Hematopoietic multipotent progenitor cell treated with erythropoietin and hydrocortisone succinate and interleukin-3 and kit ligand, for 15 days (in vitro differentiated cells): ENCODE measurements at places on chromosomes 4 and X.

GRCh38 chr4:25449270-25449669 lies 72.2 kb downstream of the ANAPC4 start:
- no peak for DNase-seq

- DNase-seq = no peak
Observed at GRCh38 chrX:137040113-137040794, 6.5 kb upstream of the GPR101 start.

DNA sequence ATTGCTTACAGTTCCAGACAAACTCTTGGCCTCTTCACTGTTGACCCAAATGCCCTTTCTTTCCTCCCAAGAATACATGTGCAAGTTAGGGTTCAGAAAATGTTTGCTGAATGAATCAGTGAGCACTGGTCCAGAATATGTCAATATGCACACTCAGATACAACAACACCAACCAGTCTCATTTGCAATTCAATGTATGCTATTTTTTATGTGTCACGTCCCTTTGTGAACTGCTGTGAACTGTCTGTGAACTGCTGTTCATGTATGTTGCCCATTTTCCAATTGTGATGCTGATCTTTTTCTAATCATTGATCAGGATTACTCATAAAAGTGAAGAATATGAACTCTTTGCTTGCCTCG lies 17.8 kb downstream of the GAB3 start:
- no peak for DNase-seq

DNA sequence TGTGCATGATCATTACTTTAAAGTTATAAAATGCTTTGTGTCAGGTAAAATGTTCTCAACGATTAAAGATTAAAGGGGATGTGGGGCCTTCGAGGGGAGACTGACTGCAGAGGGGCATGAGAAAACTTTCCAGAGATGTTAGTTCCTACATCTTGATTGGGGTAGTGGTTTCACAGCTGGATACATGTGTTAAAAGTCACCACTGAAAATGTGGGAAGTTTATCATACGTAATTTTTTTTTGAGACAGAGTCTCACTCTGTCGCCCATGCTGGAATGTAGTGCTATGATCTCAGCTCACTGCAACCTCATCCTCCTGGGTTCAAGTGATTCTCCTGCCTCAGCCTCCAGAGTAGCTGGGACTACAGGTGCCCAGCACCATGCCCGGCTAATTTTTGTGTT lies 79.5 kb downstream of the RBM47 start:
- no peak for DNase-seq

DNA sequence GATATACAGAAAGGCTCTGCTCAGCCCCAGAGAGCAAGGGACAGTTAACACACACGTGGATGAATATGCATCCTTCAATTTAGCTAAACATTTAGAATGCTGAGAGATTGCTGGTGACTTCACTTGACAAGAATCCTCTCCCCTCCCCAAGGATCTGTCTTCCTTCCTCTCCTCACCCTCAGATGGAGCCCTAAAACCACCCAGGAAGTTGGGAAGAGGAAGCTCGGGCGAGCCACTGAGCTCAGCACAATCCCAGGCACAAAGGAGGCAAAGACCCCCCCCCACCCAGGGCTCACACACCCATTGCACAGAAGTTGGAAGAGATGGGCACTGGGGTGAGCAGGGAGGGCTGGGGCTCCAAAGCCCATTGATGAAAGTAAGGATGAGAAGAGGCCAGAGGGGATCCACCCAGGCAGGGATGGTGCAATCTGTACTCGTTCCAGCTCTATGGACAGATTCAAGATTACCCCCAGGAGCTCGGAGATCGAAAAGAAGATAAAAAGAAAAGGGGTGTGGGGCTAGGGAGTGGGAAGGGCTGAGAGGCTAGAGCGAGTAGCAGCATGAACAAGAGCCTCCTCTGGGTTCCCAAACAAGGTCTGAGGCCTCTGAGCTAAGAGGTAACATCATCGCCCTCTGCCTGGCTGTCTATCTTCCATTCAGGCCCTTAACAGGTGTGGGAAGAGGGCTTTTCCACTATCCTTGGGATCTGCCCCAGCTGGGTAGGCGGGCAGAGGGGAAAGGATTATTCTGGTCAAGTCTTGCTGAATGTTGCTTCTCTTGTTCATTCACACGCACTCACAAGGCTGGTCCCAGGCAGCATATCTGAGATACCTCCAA lies 1.2 kb downstream of the TFE3 start:
- DNase-seq = peak; percentile 6

GRCh38 chr4:88919056-88919455 lies 137.9 kb downstream of the FAM13A start:
- no peak for DNase-seq

GRCh38 chr4:24321131-24321530 lies 263.2 kb downstream of the DHX15 start:
- DNase-seq = no peak

GRCh38 chrX:124467202-124467601 lies 120.8 kb downstream of the SH2D1A start:
- DNase-seq = no peak

DNA sequence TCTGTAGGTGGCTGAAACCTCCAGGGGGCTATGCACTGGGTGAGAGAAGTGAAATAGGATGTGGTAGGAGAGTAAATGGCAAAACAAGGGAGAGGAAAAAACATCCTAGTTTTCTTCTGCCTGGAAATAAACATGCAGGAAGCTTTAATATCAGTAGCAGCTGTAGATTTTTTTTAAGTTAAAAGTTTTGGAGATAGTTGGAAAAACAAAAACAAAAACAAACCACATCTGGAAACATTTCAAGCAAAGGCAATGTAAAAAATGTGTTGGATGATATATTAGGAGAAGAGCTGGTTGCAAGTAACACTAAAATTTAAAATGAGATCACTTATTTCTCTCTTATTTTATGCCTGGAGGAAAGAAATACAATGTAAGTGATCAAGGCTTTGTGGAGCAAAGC lies 388.0 kb downstream of the SPRY1 start:
- DNase-seq = no peak

GRCh38 chr4:108544481-108544880 lies 75.9 kb upstream of the RPL34 start:
- DNase-seq = no peak

- DNase-seq = no peak
Observed at GRCh38 chr4:2141762-2142451, 82.8 kb downstream of the NAT8L start.

- no peak for DNase-seq
Observed at GRCh38 chr4:101956068-101956825, 165.7 kb downstream of the BANK1 start.

- DNase-seq = no peak
Observed at GRCh38 chr4:663438-664428, 10.3 kb downstream of the ATP5ME start.

GRCh38 chr4:170014359-170015011 lies 11.7 kb downstream of the MFAP3L start:
- no peak for DNase-seq

DNA sequence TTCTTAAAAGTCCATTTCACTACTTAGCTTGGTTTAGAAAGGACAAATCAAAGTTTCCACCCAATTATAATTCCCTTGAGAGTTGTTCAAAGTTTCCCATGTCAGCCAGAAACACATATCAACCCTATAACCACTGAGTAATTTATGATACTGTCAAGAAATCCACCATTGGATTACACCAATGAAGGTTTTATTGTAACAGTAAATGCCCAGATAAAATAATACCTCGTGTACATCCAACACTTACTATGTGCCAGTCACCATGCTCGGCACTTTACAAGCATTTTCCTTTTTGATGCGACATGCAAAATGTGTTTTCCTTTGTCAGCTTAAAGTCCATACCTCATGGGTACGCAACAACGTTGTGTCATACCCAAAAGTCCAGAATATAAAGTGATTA lies 64.0 kb downstream of the MID1 start:
- DNase-seq = no peak

GRCh38 chrX:42119076-42119475 lies 195.7 kb upstream of the CASK start:
- DNase-seq = no peak

DNA sequence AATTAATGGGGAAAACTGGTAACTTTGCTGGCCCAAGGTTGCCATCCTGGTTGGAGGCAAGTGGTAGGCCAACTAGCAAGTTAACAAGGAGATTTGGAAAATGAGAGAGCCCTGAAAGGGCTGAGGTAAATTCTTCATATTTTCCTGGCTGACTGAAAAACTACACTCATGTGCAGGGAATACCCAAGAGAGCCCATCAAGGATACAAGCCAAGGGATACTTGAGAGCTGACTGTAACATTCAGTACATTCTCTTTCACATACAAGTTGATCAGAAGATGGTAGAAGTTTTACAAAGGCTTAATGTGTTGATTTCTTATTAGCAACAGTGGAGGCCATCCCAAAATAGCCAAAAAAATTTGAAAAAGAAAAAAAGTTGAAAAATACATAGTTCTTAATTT lies 33.3 kb downstream of the IL2 start:
- no peak for DNase-seq

DNA sequence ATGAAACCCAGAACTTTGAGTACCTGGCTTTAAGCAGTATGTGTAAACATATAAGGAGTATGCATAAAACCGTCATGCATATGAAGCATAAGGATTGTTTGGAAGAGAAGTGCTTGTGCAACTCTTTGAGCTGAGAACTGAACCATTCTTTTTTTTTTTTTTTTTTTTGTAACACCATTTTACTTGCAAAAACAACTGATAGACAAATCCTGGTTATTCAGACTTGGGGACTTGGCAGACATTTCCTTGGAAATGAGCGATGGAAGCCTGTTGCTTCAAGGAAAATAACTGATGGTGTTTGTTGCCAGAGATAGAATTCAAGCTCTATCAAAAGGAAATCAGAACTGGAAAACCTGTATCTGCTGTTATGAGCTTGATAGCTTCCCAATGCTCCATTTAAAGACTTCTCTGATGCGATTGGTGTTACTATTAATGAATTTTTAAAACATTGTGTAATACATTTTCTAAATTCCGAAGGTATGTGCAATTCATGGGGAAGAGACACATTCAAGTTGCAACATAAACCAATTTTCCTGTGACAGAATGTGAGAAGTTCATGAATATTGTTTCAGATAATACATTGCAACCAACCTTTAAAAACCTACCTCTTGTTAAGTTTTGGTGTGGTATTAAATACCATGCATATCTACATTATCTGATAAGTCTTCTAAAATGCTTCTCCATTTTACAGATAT lies 47.0 kb upstream of the FAT1 start:
- DNase-seq = no peak

- DNase-seq = no peak
Observed at GRCh38 chr4:181745933-181746625, 497.1 kb upstream of the TENM3 start.

- DNase-seq = no peak
Observed at GRCh38 chr4:159297091-159297490, 194.2 kb downstream of the RAPGEF2 start.

- no peak for DNase-seq
Observed at GRCh38 chrX:52990848-52991247, 32.5 kb upstream of the FAM156A start.

DNA sequence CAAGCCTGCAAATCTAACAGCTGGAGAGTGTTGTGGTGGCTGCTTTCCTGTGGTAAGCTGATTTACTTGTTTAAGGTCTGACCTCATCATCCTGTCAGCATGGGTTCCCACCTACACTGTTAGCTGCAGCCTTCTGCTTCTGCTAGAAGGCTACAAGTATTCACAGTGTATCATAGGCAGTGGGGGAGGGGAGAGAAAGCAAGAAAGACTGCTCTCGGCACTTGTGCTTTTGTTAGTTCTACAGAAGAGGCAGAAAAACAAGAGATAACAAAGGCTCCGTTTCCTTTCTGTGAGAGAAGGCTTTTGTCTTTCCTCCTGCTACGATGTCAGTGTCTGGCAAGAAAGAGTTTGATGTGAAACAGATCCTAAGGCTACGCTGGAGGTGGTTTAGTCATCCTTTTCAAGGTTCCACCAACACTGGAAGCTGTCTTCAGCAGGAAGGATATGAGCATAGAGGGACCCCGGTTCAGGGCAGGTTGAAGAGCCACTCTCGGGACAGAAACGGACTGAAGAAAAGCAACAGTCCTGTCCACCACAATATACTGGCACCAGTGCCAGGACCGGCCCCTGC lies at the start of gene KLHL4:
Gene KLHL4 (plus strand): TSS at position 232 of the 571 bp plus-strand sequence. CDS start 92 bp downstream, at position 324.
- DNase-seq = no peak

GRCh38 chrX:32987142-32987541 lies 224.2 kb downstream of the DMD start:
- DNase-seq = no peak

GRCh38 chr4:174215961-174216680 lies 67.3 kb downstream of the FBXO8 start:
- DNase-seq = no peak

DNA sequence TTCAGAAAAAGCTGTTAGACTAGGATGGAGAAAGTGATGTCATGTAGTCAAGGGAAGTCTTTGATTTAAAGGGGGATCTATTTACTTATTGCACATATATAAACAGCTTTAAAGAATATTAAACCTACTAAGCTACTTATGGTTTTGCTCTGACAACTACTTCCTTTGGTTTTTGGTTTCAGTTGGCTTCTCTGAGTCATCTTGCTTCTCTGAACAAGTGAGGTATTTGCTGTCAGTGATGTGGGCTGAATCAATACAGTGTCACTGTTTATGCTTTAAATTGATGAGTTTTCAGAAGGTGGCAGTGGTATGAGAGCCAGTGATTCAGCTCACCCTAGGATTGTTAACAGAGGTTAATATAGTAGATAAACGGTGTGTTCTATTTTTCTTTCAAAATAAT lies 75.1 kb downstream of the CEP44 start:
- no peak for DNase-seq

- DNase-seq = no peak
Observed at GRCh38 chr4:183755596-183755995, 96.5 kb downstream of the TRAPPC11 start.

DNA sequence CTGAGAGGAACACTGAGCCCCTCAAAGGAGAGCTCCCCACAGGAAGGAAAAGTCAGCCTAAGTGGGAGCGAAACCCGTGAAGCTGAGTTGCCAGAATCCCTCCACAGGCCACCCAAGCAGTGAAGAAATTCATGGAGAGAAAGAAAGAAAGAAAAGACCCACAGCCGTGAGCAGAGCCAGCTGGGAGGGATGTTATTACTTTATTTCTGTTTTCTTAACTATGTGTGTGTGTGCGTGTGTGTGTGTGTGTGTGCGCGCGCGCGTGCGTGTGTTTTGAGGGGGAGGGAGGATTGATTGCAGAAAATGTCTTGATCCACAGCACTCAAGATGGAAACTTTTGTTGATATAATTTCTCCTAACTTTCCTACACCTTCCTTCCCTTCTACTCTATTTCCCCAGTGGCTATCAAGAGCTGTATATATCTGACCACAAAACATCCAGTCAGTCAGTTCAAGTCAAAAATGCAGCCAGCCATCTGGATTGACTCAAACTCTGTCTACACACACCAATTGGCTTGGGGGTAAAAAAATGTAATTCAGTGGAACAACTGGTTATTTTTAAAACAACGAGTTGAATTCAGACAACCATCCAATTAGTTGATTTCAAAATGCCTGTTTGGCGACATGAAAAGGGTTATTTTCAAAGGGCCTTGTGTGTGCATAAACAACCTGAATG lies 13.8 kb upstream of the GPC3 start:
- DNase-seq = no peak

- DNase-seq = no peak
Observed at GRCh38 chr4:80362578-80363181, 27.1 kb downstream of the CFAP299 start.

DNA sequence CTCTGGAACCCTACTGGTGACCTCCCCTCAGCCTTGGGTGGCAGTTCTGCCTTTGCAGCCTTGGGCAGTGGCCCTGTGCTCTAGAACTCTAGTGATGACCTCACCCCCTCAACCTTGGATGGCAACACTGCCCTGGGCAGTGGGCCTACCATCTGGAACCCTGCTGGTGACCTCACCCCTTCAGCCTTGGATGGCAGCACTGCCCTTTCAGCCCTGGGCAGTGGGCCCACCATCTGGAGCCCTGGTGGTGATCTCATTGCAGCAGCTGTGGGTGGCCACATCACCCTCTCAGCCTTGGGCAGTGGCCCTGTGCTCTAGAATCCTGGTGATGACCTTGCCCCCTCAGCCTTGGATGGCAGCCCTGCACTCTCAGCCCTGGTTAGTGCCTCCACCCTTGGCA lies 129.3 kb downstream of the RBMX2 start:
- no peak for DNase-seq
